A549 treated with GW870086 at 1 μM for 4 hours (cell line): ENCODE measurements at places on chromosomes 16 and 17. TPM values are rescaled to one million over a fixed set of nuclear protein-coding genes. Genes with fewer than 3 reads are reported as not detected.

Gene AANAT
- total RNA-seq: 0.15 to 0.78 TPM (median 0.41 TPM) in 5 replicates

Gene MCRIP1
- 73.8 to 102 TPM (median 99.3 TPM) in 5 replicates for total RNA-seq

Gene DUSP3
- 58.9 to 63.0 TPM (median 61.1 TPM) in 5 replicates for total RNA-seq

Gene PRCD
- not detected in 5 replicates for total RNA-seq

Gene CCL14
- not detected in 5 replicates for total RNA-seq

Gene ANKS4B
- 0.03 to 0.09 TPM (median 0.07 TPM) in 4 of 5 replicates, not detected in the other for total RNA-seq

Gene GAS2L2
- 0.07 to 0.12 TPM (median 0.09 TPM) in 3 of 5 replicates, not detected in the others for total RNA-seq

Gene C17orf50
- 0.14 to 0.48 TPM (median 0.30 TPM) in 5 replicates for total RNA-seq

Gene MRC2
- total RNA-seq: 34.9 to 61.1 TPM (median 55.0 TPM) in 5 replicates

Gene MYO15B
- 38.8 to 59.9 TPM (median 49.7 TPM) in 5 replicates for total RNA-seq

Gene OR1F1
- total RNA-seq: 0.18 to 0.67 TPM (median 0.35 TPM) in 4 of 5 replicates, not detected in the other

Gene PRSS27
- total RNA-seq: 0.71 to 1.9 TPM (median 1.3 TPM) in 5 replicates

Gene CA7
- total RNA-seq: not detected in 5 replicates

Gene RNF222
- total RNA-seq: not detected in 5 replicates

Gene CHST5
- 0.05 to 0.10 TPM in 2 of 5 replicates, not detected in the others for total RNA-seq

Gene MYH1
- not detected in 5 replicates for total RNA-seq

Gene MT4
- not detected in 5 replicates for total RNA-seq

Gene CARD14
- total RNA-seq: 0.12 to 0.43 TPM (median 0.34 TPM) in 5 replicates

Gene SSH2
- 20.8 to 33.7 TPM (median 31.7 TPM) in 5 replicates for total RNA-seq

Gene MATCAP1
- total RNA-seq: 5.4 to 8.4 TPM (median 6.3 TPM) in 5 replicates

Gene HBA1
- total RNA-seq: 0.48 to 2.0 TPM (median 1.4 TPM) in 5 replicates

Gene RASD1
- 1.2 to 1.9 TPM (median 1.7 TPM) in 5 replicates for total RNA-seq

Gene NUDT7
- total RNA-seq: 5.0 to 6.5 TPM (median 5.9 TPM) in 5 replicates

Gene KRT39
- total RNA-seq: not detected in 5 replicates

Gene NUDT16L1
- total RNA-seq: 18.8 to 26.1 TPM (median 23.5 TPM) in 5 replicates

Gene CDYL2
- 0.33 to 0.79 TPM (median 0.50 TPM) in 5 replicates for total RNA-seq

Gene TAC4
- not detected in 5 replicates for total RNA-seq

Gene CCL1
- not detected in 5 replicates for total RNA-seq

Gene TBC1D3E
- not detected in 5 replicates for total RNA-seq

Gene FBXW10
- 0.90 to 2.0 TPM (median 0.97 TPM) in 5 replicates for total RNA-seq

Gene OTOP2
- total RNA-seq: 0.13 TPM in 1 of 5 replicates, not detected in the others

Gene C16orf74
- 12.7 to 18.1 TPM (median 15.0 TPM) in 5 replicates for total RNA-seq

Gene SMARCD2
- 50.2 to 63.7 TPM (median 60.2 TPM) in 5 replicates for total RNA-seq

Gene CIITA
- 0.05 to 0.17 TPM (median 0.08 TPM) in 5 replicates for total RNA-seq

Gene PAFAH1B1
- 163 to 191 TPM (median 186 TPM) in 5 replicates for total RNA-seq

Gene MYH3
- 0.68 to 1.5 TPM (median 1.1 TPM) in 5 replicates for total RNA-seq

Gene PDILT
- total RNA-seq: not detected in 5 replicates

Gene TMEM88
- 0.23 to 0.92 TPM (median 0.82 TPM) in 5 replicates for total RNA-seq

Gene DNAI2
- not detected in 5 replicates for total RNA-seq

Gene CASKIN1
- 0.35 to 0.55 TPM (median 0.45 TPM) in 5 replicates for total RNA-seq

Gene SPATA22
- total RNA-seq: not detected in 5 replicates

Gene CSNK1D
- total RNA-seq: 200 to 236 TPM (median 232 TPM) in 5 replicates

Gene CCL8
- total RNA-seq: 0.12 TPM in 1 of 5 replicates, not detected in the others
